ENCODE measurements at places on chromosomes 13 and 19.

- peak; percentile 86 for DNase-seq
Observed at GRCh38 chr19:46426506-46427162, 2.1 kb downstream of the PNMA8C start.

DNA sequence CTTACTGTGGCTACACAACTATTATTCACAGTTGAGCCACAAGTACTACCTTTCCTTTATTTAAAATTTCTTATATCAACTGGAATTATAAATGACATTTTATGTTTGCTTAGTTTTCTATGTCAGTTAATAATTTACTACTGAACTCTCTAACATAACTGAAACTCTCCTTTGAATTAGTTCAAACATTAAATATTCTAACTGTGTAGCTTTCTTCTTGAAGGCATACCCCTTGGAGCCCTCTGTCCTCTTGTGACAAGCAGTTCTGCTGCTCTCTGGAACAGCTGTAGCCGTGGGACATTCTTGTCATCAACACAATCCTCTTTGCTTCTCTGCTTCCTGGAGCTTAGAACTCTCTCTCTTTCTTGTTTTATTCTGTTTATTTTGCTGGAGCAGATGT is 244.8 kb downstream of the NHLRC3 start:
- DNase-seq = no peak

DNA sequence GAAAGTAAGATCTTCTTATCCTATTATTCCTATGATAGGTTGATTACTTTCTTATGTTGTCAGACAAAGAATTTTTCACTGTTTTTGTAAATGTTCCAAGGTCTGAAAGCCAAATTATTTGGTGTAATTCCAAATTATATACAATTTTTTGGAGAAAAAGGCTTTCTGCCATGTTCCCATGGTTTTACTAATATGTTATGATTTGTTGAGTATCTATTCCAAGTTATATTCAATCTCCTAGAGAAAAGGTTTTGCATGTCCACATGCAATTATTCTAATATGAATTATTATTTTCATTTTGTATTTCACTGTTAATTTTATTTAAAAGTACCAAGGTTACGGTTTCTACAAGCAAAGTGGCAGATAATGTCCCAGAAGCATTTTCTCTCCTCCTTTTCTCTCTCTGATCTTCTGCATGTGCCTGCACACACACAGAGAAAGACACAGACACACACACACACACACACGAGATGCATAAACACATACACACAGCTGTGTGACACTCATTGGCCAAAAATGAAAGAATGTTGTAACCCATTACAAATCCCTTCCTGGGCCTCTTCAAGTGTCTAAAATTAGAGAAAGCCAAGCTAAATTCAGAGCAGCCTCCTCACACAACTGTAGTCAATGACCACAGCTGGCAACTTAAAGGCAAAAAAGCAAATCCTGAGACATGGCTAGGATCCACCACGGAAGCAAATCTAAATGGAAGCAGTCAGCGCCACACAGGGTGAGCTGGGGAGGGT is 621.0 kb downstream of the EFNB2 start:
- DNase-seq = peak; percentile 52

DNA sequence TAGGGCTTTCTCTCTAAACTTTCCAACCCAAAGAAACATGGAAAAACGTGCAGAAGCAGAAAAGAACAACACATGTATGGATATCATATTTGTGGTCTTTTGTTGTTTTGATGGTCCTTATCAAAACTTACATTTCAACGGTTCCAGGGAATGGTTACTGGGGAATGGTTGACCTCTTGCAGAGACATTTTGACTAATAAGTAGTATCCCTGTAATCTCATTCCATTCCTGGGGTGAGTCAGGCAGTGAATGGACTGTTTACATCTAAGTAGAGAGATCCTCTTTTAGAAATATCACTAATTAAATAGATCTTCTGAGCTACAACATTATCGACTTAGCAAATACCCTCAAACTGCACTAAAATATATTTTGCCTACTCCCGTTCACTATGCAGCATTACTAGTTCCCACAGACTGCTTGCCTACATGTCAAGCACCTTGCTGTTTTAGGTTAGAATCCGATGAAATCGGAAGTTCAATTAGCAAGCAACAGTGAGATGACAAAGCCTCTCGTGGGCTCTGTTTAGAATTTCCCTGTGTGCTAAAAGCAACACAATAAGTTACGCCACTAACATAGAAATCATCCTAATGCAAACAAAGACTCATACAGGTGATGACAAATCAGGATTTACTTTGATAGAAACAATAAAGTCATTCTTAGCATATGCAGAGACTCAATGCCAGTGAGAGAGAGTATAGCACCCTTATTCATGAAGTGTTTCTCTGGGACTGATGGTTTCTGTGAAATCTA is 797.7 kb upstream of the ARGLU1 start:
- no peak for DNase-seq

GRCh38 chr19:7500811-7501450 is 12.1 kb upstream of the PEX11G start:
- DNase-seq = peak; percentile 96

DNA sequence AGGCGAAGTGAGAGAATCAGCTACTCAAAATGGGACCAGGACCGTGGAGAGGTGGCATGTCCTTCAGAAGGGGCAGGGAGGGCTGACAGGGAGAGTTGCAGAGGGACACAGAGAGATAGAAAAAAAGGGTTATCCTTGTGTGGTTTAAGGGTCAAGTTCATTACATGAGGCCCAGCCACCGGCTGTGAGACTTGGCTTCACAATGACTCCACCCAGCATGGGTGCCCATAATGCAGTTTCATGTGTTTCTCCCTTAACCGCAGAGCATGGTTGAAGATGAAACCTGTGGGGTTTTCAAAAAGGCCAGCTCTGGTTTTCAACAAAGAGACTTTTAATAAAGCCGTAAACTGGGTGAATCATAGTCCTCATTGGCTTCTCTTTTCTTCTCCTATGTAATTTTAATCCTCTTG is 164.6 kb downstream of the KLF5 start:
- DNase-seq = no peak

- DNase-seq = no peak
Observed at GRCh38 chr19:14516746-14517438, 1.3 kb downstream of the DNAJB1 start.

DNA sequence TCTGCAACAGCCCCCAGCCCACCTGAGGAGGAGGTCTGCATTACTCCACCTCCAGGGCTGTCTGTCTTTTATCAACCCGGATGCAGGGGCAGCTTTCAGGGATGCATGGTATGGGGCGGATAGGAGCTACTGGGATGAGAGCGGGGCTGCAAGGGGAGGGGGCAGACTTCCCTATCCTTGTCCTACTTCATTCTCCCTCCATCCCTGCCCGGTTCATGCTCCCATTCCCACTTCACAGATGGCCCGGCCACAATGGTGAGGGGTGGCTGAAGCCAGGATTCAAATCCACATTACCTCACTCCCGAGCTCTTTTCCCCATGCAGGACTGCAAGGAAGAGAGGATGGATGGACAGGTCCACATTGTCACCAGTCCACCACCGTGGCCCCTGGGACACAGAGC is 40.5 kb upstream of the VSTM2B start:
- DNase-seq = no peak

DNA sequence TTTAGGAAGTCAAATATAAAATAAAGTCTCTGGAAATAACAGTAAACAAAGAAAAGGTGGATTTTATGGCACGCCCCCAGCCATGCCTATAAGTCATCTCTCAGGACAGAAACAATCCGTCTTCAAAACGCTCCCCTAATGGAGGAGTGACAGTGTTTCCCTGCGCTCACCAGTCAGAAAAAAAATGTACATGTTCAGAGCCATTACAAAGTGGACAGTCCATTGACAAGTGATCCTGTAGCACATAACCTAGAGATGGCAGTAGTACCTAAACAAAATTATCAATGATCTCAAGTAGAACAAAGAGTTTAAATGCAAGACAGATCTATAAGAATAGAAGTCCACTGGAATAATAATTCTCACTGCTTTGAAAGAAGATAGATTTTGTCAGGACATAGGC is 891.7 kb upstream of the MIR17HG start:
- DNase-seq = no peak

GRCh38 chr19:48713041-48713863 is 6.3 kb downstream of the MAMSTR start:
- no peak for DNase-seq

GRCh38 chr19:16420781-16421386 is 50.9 kb downstream of the EPS15L1 start:
- DNase-seq = no peak

- DNase-seq = no peak
Observed at GRCh38 chr13:50017819-50018218, 2.6 kb downstream of the KCNRG start.

- DNase-seq = no peak
Observed at GRCh38 chr13:113423520-113424163, 29.6 kb downstream of the ADPRHL1 start.

DNA sequence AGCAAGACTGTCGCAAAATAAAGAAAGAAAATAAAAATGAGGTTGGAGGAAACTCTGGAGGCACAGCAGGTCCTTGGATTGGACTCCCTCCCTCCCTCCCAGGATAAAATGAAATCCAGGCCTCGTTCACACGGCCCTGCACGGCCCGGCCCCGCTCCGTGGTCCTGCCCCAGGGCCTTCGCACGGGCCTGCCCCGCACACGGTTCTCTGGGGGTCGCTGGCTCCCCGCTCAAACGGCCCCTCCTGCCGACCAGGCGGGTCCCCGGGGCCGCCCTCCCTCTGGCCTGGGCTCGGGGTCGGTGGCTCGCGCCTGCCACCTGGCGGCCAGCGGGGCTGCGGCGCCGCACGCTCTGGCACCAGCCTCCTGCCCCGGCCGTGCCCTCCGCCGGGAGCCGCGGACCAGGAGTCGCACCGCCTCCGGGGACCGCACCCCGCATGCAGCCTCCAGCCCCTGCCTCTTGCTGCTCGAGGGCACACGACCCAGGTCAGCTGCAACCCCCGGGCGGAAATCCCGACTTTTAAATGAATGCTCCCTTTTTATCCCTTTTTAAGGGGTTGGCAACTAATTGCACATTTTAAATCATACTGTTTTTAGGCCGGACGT is 1.5 kb upstream of the WDR18 start:
- DNase-seq = peak; percentile 72

GRCh38 chr13:80157261-80157932 is 183.5 kb downstream of the SPRY2 start:
- no peak for DNase-seq

DNA sequence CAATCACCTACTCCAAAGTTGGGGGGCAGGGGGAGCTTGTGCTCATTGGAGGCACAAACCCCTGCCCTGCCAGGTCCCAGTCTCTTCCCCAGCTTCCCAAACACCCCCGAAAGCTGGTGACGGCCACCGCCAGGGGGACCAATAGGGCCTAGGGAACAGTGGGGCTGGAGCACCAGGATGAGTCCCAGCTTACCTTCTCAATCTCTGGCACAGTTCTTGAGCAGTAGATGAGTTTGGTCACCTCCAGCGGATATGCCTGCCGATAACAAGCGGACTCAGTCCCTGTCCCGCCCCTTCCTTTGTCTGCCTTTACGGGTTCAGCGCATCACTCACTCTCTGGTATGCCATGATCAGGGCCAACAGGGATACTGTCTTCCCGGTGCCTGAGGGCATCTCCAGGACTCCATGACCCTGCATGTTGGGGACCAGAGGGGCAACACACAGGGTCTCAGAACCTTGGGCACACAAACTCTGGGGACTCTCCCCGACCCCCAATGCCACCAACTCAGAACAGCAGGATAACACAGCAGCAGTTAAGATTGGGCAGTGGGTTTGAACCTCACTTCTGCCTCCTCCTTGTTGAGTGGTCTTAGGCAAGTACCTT is 1.5 kb downstream of the ERCC2 start:
- DNase-seq = no peak

- DNase-seq = no peak
Observed at GRCh38 chr13:109058087-109058486, 428.7 kb downstream of the MYO16 start.

GRCh38 chr19:22882797-22883196 is 50.7 kb downstream of the ZNF723 start:
- no peak for DNase-seq

GRCh38 chr13:77697217-77698103 is at the start of gene SLAIN1:
SLAIN1 (plus strand) TSS chr13:77697687; CDS start chr13:77697914, 227 bp downstream.
- DNase-seq = peak; percentile 96

DNA sequence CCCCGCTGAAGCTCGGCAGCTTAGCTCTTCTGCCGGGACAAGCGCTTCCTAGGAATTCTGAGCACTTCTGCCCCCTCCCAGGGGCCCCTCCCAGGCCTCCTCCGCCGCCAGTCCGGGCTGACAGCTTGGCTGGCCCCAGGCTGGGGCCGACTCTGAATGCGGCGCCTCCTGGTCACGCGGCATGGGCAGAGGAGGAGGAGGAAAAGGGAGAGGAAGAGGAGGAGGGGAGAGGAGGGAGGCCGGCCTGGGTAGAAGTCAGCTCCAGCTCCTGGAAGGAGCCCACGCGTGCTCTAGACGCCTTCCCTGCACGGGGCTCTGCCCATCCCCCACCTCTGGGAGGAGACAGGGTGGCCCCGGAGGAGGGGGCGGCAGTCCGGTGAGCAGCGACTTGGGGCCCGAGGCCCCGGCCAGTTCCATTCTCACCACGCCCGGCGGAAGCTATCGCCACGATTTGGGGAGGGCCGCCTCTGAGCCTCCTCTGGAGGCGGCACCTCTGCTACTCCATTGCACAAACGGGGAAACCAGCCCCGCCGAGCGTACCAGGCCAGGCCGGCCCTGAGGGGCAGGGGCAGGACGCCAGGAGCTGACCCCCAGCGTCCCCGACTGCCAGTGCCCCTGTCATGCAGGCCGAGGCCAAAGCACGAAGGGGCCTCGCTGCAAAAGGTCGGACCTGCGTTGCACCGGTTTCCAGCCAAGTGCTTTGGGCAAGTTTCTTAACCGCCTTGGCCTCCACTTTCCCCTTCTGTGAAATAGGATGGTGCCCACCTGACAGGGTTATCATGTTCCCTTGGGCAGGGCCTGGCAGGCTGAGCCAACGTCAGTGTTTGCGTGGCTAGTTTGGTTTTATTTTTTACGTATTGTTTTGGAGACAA is 31.6 kb downstream of the CCNE1 start:
- DNase-seq = no peak

DNA sequence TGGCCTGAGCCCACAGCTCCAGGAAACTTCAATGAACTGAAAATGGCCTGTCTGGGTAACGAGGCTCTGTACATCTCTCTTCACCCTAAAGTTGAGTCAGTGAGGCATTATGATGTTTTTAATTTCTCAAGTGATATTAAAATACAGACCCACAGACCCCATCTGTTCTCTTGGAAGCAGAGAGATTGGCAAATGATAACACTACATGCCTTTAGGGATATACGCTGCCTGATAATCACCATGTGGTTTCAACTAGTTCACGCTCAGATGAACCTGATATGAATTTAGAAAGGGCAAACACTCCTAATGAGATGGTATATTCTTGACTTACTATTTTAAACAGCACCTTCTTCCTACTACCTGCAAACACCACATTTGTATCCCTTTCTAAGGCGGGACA is 127.5 kb downstream of the RFC3 start:
- DNase-seq = no peak

GRCh38 chr19:43765109-43765876 is 10.5 kb upstream of the SMG9 start:
- DNase-seq = no peak

GRCh38 chr13:96779691-96780090 is 214.6 kb downstream of the OXGR1 start:
- DNase-seq = no peak

- DNase-seq = no peak
Observed at GRCh38 chr19:14395710-14396336, 14.6 kb downstream of the ADGRE5 start.

GRCh38 chr13:45068036-45069001 is 52.0 kb upstream of the GTF2F2 start:
- no peak for DNase-seq

Measured in spinal cord (tissue), 10 donors.